Cortex of kidney (tissue), 1 donor: ENCODE measurements at places on chromosomes 5 and 9.

GRCh38 chr5:98163796-98164493 is 609.5 kb upstream of the RGMB start:
- DNase-seq: no peak

DNA sequence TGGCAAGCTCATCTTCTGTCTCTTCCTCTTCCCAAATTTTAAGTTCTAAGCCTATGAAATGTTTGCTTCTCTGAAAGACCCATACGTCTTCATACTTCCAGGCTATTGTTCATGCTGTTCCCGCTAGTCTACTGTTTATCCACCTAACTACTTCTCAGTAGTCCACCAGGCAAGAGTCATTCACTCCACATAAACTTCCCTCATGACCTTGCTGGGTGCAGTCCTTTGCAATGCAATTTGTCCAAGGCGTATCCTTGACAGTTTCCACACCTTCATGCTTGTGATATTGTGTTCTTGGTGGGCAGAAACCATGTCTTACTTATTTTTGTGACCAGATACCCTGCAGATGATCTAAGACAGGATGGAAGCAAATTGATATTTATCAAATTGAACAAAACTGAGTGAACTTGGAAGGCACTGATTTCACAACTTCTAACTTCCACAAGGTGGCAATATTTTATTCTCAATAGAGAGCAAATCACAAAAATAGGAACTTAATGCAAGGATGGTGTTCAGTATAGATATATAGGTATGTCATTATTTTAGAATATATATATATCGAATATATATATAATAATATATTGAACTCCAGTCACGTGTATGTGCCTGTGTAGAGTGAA is 30.3 kb downstream of the TYRP1 start:
- no peak for DNase-seq

DNA sequence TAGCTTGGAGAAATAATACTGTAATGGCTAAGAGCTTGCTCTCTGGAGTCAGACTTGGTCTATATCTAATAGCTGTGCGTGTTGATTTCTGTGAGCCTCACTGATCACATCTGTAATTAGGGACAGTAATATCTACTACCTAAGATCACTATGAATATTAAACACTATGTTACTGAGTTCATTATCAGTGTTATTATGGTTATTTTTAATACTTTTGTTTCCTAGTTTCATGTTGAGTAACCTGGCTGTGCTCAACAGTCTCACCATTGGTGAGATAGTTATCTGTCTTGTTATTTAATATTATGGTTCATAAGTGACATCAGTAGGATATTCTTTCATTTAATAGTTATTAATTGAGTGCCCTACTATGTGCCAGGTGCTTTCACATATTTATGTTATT is 22.4 kb upstream of the CAVIN4 start:
- DNase-seq: no peak

GRCh38 chr5:104652271-104652861 is 1089.8 kb upstream of the NUDT12 start:
- no peak for DNase-seq

- DNase-seq: no peak
Observed at GRCh38 chr5:87109746-87110145, 157.9 kb upstream of the RASA1 start.

DNA sequence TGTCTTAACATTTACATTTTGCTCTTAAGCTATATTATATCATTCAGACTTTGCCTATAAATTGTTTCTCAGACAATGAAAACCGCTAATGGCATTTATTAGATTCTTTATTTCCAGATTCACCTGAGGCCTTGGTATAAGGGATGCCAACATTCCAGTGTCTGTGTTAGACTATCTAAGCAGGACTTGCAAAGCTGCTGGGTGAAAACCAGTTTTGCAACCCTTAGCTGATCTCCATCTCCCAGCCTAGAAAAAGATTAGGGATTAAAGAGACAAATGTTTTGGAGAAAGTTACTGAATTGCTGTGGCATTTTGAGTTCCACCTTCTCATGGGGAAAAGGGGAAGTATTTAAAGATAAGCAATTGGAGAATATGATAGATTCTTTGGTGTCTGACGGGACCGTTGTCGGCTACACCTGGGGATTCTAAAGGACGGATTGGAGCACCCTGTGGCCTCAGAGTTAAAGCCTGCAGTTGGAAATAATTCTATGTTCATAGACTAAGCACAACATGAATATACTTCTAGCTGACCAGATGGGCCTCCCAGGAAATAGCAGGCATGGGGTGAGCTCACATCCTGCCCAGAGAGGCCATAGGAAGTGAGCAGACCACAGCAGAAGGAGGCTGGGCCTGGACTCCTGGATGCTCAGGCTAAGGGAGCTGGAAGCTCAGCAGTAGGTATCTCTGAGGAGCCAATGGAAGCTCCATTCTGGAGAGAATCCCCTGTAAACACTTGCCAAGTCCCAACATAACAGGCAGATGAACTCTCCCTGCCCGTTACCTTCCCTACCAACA is 21.8 kb downstream of the ENTREP1 start:
- DNase-seq: no peak

DNA sequence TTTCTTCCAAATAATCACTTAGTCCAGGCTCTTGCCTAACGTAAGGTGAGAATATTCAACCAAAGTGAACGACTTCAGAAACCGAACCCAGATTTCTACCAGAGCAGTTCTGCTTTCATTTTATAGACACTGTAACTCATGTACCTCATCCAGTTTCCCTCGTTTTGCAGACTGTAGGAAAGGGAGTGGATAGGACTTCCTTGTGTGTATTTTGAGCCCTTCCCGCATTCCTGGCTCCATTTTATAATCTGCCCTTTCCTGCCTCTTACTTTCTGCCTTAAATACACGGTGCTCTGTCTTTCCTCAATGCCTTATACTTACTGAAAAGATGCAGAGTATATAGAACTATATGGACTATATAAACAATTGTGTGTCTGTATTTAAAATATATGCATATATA is 20.8 kb downstream of the MINAR2 start:
- no peak for DNase-seq

DNA sequence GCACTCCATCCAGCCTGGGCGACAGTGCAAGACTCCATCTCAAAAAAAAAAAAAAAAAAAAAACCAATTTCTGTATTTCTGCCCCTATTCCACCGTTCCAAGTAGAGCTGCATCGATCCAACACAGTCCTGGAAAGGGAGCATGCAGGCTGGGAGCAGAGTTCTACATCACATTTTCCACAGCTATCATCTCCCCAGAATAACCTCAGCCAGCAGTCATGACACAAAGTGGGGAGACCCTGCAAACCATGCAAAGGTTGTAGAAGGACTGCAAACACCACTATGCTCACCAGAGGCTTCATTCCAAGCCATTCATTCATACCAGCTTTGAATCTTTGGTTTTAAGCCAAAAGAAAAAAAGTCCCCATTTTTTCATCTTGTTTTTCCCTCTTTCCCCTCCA is 20.8 kb upstream of the ZNF354A start:
- no peak for DNase-seq

DNA sequence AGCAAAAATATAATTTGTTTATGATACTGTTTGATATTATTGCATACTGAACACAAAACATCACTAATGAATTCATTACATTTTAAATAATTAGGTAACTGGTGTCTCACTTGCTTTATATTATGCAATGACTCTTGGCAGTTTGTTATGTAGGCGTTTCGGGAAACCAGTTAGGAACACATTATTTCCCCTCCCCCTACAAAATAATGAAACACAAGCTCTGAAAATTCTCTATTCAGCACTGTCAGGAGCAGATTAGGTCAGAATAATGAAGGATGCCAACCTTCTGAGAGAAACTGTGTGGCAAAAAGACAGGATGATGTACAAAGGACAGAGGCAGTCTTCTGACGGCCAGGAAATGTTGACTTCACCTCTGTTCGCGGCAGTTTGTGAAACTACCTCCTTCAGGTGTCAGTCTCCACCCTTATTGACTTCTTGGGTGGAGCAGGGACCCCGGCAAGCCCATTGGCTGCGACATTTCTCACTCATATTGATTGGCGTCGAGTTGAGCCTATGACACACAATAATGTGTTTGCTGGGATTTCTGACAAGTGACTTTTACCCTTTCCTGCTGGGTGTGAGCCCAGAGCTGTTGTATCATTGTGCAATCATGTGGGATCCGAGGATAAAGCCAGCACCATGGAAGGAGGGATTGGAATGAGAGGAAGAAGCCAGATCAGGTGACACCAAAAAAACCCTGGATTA is 33.9 kb downstream of the SH3PXD2B start:
- no peak for DNase-seq

DNA sequence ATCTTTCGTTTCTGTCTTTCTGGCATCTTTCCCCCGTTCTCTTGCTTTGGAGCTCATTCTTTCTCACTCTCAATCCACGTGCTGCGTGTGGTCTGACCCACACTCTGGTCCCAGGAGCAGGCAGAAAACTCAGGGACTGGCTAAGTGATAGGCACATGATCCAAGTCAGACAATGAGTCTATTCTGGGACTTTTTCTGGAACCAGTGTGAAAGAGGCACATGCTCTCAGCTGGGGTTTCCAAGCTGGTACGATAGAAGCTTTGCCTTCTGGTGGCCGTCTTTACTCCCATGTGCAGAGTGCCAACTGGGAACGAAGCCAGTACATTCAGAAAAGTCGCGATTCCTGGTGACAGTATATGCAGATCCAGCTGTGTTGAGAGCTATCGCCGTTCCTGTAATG is 94.4 kb downstream of the PDZD2 start:
- DNase-seq: no peak
